NCI-H1105 treated with DMSO at 0.1 percent for 48 hours (cell line): ENCODE measurements at places on chromosomes 12 and 14.

DNA sequence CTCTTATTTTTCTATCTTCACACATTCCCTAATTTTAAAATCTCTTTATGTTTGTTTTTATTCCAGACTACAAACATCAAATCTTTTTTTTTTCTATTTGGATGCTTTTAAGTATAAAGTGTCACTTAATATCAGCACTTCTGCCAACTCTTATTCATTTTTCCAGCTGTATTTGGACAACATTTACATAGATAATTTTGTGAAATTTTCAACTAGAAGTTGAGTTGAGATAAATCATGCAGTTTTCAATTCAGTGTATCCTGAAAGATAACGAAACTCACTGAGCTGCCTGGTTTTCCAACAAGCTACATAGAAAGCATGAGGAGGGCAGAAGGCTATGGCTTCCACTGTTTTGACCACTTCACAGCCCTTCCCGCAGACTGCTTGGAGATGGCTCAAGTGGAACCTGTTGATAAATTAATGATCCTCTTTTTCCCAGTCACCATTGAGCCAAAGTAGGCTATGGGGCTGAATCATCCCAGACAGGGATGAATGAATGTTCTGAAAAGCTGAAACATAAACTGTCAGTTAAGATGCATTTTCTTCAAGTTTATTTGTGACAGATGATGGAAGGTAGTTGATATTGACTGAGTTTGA, 213.9 kb downstream of the RAD51B start:
- DNase-seq = no peak

GRCh38 chr12:68809190-68810026, 1.4 kb downstream of the MDM2 start:
- DNase-seq = no peak

DNA sequence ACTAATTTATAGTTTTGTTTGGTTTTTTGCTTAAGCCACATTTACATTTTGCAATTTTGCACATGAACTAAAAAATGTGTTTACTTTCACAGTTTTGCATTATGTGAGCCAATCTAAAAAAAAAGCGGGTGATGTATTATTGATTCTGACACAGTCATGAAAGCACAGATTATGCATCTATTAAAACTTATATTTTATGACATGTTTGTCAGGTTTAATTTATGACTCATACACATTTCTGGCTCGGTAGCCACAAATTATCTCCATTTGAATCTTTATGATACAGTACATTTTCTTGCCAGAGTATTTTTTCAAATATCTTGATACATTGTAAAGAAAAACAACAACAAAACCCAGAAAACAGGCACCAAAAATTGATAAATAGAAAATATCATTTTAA, 280.4 kb upstream of the GRIP1 start:
- DNase-seq = no peak

DNA sequence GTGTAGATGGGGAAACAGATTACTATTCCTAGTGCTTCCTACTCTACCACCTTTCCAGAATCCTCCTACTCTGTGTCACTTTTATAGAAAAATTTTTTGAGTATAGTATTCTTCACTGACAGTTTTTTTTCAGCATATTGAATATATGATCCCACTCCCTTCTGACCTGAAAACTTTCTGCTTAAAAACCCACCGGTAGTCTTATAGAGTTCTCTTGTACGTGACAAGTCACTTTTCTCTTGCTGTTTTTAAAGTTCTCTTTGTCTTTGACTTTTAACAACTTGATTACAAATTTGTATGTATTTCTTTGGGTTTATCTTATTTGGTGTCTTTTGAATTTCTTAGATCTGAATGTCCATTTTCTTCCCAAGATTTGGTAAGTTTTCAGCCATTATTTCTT, 133.6 kb upstream of the SLC38A2 start:
- no peak for DNase-seq

DNA sequence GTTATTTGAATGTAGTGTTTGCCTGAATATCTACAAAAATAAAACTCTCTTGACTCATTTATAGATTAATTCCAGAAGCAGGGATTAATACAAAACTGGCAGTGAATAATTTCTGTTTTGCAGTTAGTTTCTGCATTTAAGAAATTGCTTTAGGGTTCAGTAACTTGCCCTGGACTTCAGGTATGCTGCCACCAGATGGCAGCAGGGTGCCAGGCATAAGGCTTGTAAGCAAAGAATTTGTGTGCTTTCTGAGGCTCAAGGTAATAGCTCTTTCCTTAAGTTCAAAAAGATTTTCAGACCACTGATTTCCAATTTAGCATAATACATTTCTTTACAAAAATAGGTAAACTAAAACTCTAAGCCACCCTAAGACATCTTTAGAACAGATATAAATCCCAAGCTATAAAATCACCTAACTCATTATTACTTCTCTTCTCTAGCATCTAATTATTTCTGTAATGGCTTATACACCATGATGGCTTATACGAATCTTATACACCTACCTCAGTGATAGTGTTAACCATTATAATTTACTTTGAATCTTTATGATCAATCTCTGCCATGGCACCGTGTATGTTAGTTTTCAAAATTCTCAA, 398.3 kb downstream of the APAF1 start:
- peak; percentile 68 for DNase-seq

DNA sequence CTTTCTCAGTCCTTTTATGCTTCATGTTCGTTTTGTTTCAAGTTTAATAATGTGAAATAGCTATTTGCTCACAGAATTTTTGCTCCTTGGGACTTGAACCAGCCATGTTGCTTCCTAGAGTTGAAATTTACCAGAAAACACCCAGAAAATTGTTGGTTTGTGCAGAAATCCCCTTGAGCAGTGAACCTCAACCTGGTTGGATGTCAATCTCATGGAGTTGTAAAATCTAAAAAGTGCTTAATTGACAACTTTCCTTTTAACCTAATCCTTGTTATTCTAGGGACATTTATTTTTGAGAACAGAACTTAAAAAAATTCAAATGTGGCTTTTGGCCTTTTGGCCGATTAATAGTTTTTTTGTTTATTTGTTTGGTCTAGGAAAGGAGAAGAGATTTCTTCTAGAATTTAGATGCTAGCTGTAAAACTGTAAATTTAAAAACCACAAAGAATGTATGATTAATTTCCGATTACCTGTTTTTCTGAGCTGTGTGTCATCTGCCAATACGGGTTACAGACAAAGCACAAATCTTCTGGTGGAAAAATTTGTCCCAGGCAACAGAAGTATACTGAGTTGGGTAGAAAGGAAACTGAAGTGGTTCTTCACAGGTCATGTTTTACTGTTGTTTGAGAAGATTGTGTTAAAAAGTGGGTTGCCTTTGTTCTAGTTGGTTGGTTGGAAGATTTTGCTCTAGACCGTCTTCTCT, 154.4 kb downstream of the FUT8 start:
- no peak for DNase-seq

DNA sequence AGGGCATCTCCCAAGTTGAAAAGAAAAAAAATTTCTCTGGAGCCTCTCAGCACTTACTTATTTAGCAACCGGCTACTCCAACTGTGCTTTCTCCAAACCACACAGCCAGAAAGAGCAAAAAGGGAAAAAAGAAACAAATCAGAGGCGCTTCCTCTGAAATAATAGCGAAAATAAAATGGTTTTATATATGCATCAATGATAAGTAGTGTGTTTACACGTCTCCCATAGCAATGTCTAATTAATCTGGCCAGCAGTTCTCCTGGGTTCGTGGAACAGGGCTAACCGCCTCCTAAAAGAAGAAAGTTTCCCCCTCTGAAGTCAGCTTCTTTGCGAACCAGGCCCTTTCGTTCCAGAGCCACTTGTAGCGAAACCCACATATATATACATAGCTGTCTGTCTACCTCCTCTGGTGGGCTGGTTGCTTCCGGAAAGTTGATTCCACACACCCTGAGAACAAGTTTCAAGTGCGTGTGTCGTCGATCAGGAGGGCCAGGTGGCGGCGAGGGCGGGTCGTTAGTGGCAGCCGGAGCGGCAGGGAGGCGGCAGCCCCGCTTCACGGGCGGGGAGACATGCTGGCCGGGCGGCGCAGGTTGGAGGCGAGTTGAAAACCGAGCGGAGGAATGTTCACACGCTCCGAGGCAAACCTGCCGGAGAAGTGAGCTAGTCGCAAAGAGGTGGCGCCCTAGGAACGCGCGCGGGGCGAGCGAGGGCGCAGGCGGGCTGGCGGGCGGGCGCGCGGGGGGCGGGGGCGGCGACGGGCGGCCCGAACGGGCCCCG, 2.7 kb downstream of the PTHLH start:
- DNase-seq = peak; percentile 61

- no peak for DNase-seq
These were observed 371.1 kb upstream of the RPL10L start for GRCh38 chr14:47022721-47023120.
